ENCODE measurements at places on chromosomes 1 and 21.

DNA sequence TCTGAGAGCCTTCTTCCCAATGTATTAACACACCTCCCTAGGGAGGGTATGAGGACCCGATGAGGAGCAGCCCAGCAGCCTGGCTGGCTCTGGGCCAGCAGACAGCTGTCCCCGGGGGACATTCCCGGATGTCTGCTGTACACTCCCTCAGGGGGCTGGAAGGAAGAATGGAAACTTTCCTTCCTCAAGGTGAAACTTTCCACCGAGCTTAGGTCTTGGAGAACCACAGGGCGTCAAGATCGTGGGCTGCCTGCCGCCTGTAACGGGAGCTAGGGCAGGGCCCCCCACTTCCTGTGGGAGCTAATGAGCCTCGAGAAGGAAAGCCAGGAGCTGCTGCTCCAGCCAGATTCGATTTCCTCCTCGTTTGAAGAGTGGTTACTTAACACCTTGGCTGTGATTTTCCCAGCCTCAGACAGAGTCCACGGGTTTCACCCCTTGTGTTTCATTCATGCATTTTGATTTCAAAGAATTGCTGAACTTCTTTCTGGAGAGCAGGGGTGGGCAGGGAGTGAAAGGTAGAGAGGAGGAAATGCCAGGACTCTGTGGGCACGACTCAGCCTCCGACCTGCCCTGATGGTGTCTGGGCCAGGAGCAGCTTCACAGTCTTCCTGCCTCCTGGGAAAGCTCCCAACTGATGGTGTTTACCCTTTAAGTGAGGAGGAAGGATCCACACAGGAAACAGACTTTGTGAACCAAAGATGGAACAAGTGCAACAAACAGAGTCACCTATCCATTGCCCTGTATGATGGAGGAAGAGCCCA, 29.7 kb downstream of the UBE2T start:
- DNase-seq: no peak

GRCh38 chr1:38818175-38818976, 41.2 kb downstream of the RRAGC start:
- DNase-seq: peak; percentile 58

GRCh38 chr1:107941531-107941930, 23.4 kb downstream of the VAV3 start:
- no peak for DNase-seq

GRCh38 chr1:209766051-209766450, 10.2 kb downstream of the TRAF3IP3 start:
- DNase-seq: no peak

GRCh38 chr1:115210302-115210711, 121.0 kb upstream of the TSPAN2 start:
- DNase-seq: no peak

DNA sequence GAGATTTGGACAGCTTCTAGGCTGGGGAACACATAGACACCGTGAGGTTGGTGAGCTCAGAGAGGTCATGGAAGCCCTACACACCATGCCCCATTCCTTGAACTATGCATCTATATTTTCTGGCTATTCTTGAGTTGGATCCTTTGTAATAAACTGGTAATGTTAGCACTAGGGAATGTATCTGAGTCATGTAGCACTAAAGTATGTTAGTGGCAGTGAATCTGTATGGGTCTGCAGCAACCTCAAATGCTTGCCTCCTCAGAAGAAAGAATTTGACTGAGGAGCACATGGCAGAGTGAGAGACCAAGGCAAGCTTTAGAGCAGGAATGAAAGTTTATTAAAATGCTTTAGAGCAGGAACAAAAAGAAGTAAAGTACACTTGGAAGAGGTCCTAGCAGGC, 43.7 kb upstream of the LRRC7 start:
- DNase-seq: no peak

- DNase-seq: no peak
Measured at GRCh38 chr1:205593532-205593931, 38.3 kb downstream of the ELK4 start.

All from activated T-cell treated with anti-CD3 and anti-CD28 coated beads for 48 hours (primary cell).